ENCODE measurements at places on chromosomes 11 and 22.
A peak's percentile ranks its signal among the peaks of the same experiment; 100 is the strongest.

- no peak for DNase-seq
Observed at GRCh38 chr11:120540744-120541465, 29.4 kb downstream of the GRIK4 start.

GRCh38 chr11:109088086-109088485 lies 333.9 kb upstream of the C11orf87 start:
- DNase-seq = no peak

GRCh38 chr11:102110761-102111010 lies 439 bp downstream of the YAP1 start:
- DNase-seq = no peak

- DNase-seq = no peak
Observed at GRCh38 chr11:86658534-86658933, 13.9 kb downstream of the ME3 start.

GRCh38 chr11:121153472-121153871 lies 52.4 kb downstream of the TECTA start:
- no peak for DNase-seq

DNA sequence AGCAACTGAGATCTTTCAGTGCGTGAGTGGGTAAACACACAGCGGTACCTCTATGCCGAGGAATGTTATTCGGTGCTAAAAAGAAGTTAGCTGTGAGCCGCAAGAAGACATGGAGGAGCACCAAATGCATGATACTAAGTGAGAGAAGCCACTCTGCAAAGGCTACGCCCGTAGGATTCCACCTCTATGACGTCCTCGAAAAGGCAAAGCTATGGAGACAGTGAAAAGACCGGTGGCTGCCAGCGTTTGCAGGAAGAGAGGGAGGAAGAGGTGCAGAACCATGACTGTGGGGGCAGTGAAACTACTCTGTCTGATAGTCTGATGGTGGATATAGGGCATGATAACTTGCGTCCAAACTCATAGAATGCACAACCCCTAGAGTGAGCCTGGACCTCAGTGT lies 28.7 kb downstream of the IGF2 start:
- DNase-seq = no peak

- DNase-seq = no peak
Observed at GRCh38 chr11:76790251-76790650, 7.1 kb downstream of the TSKU start.

GRCh38 chr11:35478471-35479091 lies 46.8 kb downstream of the PAMR1 start:
- DNase-seq = peak; percentile 63

DNA sequence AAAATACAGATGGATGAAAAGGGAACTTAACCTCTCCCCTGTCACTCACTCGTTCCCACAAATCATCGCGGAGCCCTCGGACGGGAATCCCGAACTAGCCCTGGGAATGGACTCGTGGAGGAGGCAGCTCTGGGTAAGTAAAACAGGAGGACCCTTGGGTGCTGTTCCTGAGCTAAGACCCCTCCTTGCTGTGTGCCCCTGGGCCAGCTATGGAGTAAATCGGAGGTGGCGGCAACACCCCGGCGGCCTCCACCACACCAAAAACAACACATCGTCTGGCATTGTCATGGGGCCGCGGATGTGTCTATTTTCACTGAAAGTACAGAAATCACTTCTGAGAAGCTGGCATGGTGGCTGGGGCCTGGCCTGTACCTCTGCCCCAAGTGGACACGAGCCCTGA lies 12.1 kb downstream of the CPT1A start:
- no peak for DNase-seq

GRCh38 chr11:80214413-80214812 lies 773.6 kb upstream of the TENM4 start:
- no peak for DNase-seq

- DNase-seq = no peak
Observed at GRCh38 chr11:116294630-116295029, 478.2 kb downstream of the BUD13 start.

DNA sequence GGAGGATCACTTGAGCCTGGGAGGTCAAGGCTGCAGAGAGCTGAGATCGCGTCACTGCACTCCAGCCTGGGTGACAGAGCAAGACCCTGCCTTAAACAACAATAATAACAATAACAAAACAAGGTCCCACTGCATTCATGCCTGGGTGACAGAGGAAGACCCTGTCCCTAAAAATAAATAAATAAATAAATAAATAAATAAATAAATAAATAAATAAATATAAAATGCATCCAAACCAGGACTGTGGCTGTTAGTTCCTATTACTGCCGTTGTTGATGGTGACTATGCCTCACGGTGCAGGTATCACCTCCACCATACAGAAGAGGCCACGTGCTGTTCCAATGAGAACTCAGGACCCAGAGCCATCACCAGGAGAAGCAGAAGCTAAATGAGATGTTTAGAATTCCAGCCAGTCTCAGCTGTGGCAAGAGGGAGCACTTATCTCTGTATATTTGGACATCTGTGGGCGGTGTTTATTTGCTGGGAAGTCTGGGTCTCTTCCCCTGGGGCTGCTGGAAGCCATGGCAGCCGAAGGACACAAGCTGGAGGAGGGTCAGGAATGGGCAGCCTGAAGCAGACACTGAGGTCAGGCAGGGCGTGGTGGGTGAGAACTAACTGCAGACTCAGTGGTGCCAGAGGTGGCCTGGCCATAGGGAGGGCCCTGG lies 21.6 kb downstream of the C11orf86 start:
- DNase-seq = no peak

GRCh38 chr11:23359297-23359696 lies 499.0 kb upstream of the CCDC179 start:
- no peak for DNase-seq

GRCh38 chr11:66450560-66450959 lies 11.9 kb upstream of the MRPL11 start:
- DNase-seq = no peak

DNA sequence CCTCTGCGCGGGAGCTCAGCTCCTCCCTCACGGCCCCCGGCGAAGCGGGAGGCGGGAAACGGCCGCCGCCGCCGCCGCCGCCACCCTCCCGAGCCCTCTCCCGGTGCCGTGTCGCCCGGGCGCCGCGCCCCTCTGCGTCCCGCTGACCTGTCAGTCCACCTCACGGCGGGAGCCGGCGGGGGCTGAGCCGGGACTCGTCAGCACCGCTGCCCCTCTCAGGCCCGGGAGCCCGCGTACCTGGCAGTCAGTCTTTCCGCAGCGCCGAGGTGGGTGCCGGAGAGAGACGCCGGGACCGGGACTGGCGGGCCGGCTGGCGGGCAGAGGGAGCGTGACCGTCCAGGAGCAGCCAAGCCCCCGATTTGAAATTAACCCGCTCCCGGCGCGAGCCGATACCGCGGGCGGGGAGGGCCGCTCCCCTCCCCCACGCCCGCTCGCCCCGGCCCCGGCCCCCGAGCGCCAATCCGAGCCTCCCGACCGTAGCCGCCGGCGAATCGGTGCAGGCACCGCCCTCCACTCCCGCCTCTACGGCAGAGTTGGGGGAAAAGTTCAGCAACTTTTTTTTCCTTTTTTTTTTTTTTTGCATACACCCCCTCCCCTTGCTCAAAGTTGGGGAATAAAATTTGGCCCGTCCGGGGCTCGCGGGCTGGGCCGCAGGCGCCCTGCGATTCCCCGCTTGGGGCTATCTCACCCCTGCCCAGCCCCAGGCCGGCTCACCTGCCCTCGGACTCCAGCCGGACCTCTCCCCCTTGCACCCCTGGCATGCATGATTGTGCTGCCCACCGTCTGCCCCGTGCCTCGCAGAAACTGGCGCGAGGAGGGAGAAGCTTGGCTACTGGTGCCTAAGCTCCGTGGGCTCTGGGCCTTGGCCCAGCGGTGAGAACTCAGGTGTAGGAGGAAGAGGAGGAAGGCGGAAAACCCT lies 774 bp upstream of the E2F8 start:
- no peak for DNase-seq

GRCh38 chr11:128336203-128336602 lies 251.2 kb downstream of the ETS1 start:
- peak; percentile 62 for DNase-seq

GRCh38 chr22:37464181-37464580 lies 22.0 kb downstream of the MFNG start:
- DNase-seq = no peak

Data from sciatic nerve (tissue), 2 donors.